ENCODE measurements at places on chromosomes 4 and X. TPM values are rescaled to one million over a fixed set of nuclear protein-coding genes. Genes with fewer than 3 reads are reported as not detected.
A peak's percentile ranks its signal among the peaks of the same experiment; 100 is the strongest.

Gene ATP1B4
- total RNA-seq: not detected

DNA sequence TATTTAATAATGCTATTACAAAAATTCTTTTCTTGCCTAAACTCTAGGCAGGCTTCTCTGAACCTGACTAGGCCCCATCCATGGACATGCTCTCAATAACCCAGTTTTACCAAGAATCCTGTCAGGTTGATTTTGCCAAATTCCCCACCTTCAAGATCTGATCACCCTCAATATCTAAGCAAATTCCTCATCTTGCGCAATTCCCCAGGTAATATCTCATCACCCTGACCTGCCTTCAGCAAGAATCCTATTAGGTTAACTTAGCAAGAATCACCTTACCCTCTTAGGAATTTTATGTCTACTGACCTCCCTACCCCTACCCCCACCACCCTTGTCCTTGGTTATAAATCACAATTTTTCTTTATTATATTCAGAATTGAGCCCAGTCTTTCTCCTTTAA, 579.1 kb downstream of the C4orf33 start:
- H3K27ac ChIP-seq: no peak overlapping the region
- no peaks in the 10 kb centered on the region for H3K27me3 ChIP-seq
- DNase-seq: no peak
- H3K36me3 ChIP-seq: no peaks in the 10 kb centered on the region

Gene HMGB3
- 28.1 TPM for total RNA-seq

- H3K4me3 ChIP-seq: no peak overlapping the region
- DNase-seq: no peak
- no peaks in the 10 kb centered on the region for H3K36me3 ChIP-seq
- H3K27ac ChIP-seq: no peak overlapping the region
- no peaks in the 10 kb centered on the region for H3K27me3 ChIP-seq
- no peaks in the 10 kb centered on the region for H3K4me1 ChIP-seq
Measured at GRCh38 chrX:5971300-5971699, 257.4 kb downstream of the NLGN4X start.

GRCh38 chr4:175927121-175927520, 115.1 kb upstream of the GPM6A start:
- no peak overlapping the region for H3K27ac ChIP-seq
- no peak overlapping the region for H3K4me3 ChIP-seq
- H3K36me3 ChIP-seq: no peaks in the 10 kb centered on the region
- no peaks in the 10 kb centered on the region for H3K4me1 ChIP-seq
- no peak for DNase-seq
- no peaks in the 10 kb centered on the region for H3K27me3 ChIP-seq

Gene BMP3
- total RNA-seq: not detected

GRCh38 chr4:41146716-41147506, 67.4 kb downstream of the APBB2 start:
- H3K27me3 ChIP-seq: no peaks in the 10 kb centered on the region
- no peaks in the 10 kb centered on the region for H3K36me3 ChIP-seq
- no peak overlapping the region for H3K27ac ChIP-seq
- no peak overlapping the region for H3K4me3 ChIP-seq

Gene MAGEA6
- not detected for total RNA-seq

Gene F9
- total RNA-seq: not detected

GRCh38 chrX:43878906-43879526, 3.2 kb downstream of the MAOB start:
- peaks cover 58% of the 10 kb centered on the region for H3K27me3 ChIP-seq
- DNase-seq: no peak
- no peak overlapping the region for H3K27ac ChIP-seq

GRCh38 chrX:129808158-129808828, 28.5 kb downstream of the SASH3 start:
- H3K4me3 ChIP-seq: peak overlapping the region; percentile 45
- H3K4me1 ChIP-seq: peaks cover 17% of the 10 kb centered on the region
- H3K27me3 ChIP-seq: peaks cover 7% of the 10 kb centered on the region
- H3K36me3 ChIP-seq: peaks cover 4% of the 10 kb centered on the region

DNA sequence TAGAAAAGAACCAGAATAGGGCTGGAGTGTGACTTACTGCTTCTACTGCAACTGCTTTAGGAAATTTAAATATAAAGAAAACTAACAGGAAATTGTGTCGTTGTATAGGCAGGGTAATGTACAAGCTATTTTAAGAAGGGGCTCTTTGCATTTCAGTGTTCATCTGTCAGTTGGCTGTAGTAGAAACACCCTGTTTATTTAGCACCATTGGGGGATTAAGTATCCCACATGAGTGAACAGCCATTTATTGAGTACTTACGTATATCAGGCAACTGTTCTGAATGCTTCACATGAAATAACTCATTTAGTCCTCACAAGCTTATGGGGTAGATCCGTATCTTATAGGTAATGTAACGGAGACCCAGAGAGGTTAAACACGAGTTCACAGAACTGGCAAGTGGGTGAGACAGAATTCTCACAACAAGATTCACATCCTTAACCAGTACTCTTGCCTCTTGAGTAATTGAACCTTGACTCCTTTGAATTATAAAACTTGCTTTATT, 23.9 kb downstream of the STIM2 start:
- peak overlapping the region; percentile 82 for H3K4me3 ChIP-seq
- H3K27me3 ChIP-seq: no peaks in the 10 kb centered on the region
- H3K4me1 ChIP-seq: peaks cover 68% of the 10 kb centered on the region
- H3K36me3 ChIP-seq: peaks cover 5% of the 10 kb centered on the region

Gene CTSO
- total RNA-seq: 3.6 TPM

DNA sequence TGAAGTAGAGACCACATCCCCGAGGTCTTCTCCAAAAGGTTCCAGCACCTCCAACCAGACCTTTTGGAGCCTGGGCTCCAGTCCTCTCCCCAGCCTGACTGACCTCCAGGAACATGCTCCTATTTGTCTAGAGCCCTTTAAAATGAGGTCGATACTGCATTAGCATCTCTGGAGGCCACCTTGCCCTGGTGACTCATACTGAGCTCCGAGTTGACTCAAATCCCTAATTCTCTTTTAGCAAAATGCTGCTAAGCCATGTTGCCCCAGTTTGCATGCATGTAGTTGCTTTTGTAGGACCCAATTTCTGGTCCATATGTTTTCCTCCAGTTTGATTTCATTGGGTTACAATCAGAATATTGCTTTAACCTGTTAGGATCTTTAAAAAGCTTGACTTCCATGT, 43.5 kb upstream of the CITED1 start:
- H3K27me3 ChIP-seq: peaks cover 26% of the 10 kb centered on the region
- H3K4me3 ChIP-seq: peak overlapping the region; percentile 86
- H3K36me3 ChIP-seq: peaks cover 4% of the 10 kb centered on the region
- H3K27ac ChIP-seq: peak overlapping the region; percentile 84

- H3K36me3 ChIP-seq: no peaks in the 10 kb centered on the region
- DNase-seq: no peak
- H3K4me1 ChIP-seq: no peaks in the 10 kb centered on the region
- no peak overlapping the region for H3K27ac ChIP-seq
- H3K27me3 ChIP-seq: peaks cover 20% of the 10 kb centered on the region
- H3K4me3 ChIP-seq: no peak overlapping the region
Measured at GRCh38 chr4:7171191-7171900, 21.0 kb upstream of the SORCS2 start.

DNA sequence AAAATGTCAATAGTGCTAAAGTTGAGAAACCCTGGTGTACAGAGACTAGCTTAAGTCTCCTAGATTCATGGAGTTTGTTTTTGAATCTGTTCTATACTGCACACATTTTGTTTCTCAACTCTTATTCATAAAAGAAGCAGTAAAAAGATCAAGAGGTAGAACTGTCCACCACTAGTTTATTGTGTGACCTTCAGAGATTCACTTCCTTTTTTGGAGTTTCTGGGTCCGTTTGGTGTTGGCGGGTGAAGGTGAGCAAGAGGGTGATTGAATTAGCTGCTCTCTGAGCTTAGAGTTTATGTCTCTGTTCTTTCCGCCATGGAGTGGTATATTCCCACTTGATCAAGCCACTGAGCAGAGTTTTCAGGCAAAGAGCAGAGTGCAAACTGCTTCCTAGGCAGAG, 21.4 kb upstream of the PLAC1 start:
- H3K27ac ChIP-seq: no peak overlapping the region
- no peaks in the 10 kb centered on the region for H3K4me1 ChIP-seq
- no peak for DNase-seq
- H3K4me3 ChIP-seq: no peak overlapping the region
- peaks cover 47% of the 10 kb centered on the region for H3K27me3 ChIP-seq

DNA sequence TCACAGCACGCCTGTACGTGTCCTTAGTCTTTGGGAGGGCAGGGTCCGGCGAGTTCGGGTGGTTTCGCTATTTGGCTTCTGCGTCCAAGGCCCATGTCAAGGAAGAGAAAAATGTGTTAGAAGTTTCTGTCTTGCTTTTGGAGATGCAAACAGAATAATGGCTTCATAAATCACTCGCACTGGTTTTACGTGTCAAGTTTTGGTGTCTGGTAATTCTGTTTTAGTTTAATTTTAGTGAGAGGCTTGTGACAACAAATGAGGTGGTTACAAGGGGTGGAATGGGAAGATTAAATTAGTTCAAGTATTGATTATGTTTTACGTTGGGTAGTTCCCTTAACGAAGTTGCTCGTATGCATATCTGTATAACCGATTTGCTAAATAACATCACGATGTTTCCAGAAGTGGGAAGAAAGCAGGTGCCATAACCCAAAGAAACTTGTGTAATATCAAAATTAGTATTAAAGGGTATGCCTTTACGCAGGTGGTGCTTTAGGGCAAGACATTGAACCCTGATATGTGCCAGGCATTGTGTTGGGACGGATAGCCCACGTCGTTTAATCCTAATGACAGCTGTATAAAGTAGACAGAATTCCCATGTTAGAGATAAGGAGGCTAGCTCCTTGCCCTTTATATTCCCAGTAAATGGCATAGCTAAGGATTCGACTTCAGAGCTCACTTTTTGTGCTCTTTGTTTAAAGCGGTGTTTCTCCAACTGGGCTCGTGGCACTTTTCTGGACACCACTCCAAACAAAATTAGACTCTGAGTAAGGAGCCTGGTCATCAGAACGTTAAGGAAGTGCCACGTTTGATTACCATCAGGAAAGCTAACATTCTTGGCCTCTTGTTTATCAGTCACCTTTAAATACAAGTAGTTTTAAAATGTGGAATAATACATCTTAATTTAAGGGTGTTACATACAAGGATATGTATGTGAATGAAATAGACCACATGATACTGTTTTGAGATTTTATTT, 843 bp downstream of the RPL34 start:
- peak overlapping the region; percentile 83 for H3K4me3 ChIP-seq
- DNase-seq: no peak
- peak overlapping the region; percentile 96 for H3K27ac ChIP-seq

DNA sequence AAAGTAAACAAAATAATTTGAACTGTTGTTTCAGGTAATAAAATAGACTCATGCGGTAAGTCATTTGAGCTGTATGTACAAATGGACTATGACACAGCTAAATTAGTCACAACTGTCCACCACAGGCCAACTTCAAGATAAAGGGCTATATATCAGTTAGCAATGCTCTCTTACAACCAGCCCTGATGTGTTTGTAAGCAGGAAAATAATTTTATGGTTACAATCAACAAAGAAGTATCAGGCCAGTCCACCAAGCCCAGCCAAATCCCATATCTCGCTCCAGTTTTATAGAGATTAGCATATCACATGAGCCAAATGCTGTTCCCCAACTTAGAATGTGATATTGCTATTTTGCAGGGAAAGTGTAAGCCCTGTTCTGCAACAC, 511 bp upstream of the DUSP21 start:
- H3K27me3 ChIP-seq: no peaks in the 10 kb centered on the region
- no peaks in the 10 kb centered on the region for H3K4me1 ChIP-seq
- no peak overlapping the region for H3K4me3 ChIP-seq
- no peaks in the 10 kb centered on the region for H3K36me3 ChIP-seq
- DNase-seq: no peak
- no peak overlapping the region for H3K27ac ChIP-seq

Gene TEX13B
- not detected for total RNA-seq

GRCh38 chrX:57929373-57929772, 19.1 kb upstream of the ZXDA start:
- no peaks in the 10 kb centered on the region for H3K4me1 ChIP-seq
- H3K27me3 ChIP-seq: peaks cover 16% of the 10 kb centered on the region
- no peak overlapping the region for H3K27ac ChIP-seq
- DNase-seq: no peak
- H3K4me3 ChIP-seq: no peak overlapping the region
- no peaks in the 10 kb centered on the region for H3K36me3 ChIP-seq

- H3K27me3 ChIP-seq: peaks cover 11% of the 10 kb centered on the region
- DNase-seq: no peak
- H3K27ac ChIP-seq: no peak overlapping the region
Measured at GRCh38 chrX:3191796-3192195, 150.5 kb downstream of the ARSF start.
